Head of caudate nucleus (tissue), 42 donors: ENCODE measurements at places on chromosomes 7 and 10.

DNA sequence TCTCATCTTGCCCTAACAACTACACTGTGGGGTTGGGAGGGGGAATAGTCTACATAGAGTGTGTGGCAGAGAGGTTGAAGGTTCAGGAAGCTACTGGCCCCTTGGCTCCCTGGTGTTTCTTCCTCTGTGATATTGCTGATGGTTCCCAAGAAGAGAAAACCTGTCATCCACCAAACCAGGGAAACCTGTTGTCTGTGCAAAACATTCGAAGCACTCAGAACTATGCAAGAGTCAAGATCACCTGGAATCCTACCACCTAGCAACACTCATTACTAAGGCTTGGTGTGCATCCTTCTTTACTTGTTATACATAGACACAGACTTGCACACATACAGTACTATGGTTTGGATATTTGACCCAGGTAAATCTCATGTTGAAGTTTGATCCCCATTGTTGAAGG is 46.5 kb upstream of the MKI67 start:
- DNase-seq: no peak

GRCh38 chr10:113060201-113061053 is 110.4 kb downstream of the TCF7L2 start:
- peak; percentile 20 for DNase-seq

GRCh38 chr7:111730476-111731300 is 168.4 kb upstream of the IMMP2L start:
- DNase-seq: no peak

DNA sequence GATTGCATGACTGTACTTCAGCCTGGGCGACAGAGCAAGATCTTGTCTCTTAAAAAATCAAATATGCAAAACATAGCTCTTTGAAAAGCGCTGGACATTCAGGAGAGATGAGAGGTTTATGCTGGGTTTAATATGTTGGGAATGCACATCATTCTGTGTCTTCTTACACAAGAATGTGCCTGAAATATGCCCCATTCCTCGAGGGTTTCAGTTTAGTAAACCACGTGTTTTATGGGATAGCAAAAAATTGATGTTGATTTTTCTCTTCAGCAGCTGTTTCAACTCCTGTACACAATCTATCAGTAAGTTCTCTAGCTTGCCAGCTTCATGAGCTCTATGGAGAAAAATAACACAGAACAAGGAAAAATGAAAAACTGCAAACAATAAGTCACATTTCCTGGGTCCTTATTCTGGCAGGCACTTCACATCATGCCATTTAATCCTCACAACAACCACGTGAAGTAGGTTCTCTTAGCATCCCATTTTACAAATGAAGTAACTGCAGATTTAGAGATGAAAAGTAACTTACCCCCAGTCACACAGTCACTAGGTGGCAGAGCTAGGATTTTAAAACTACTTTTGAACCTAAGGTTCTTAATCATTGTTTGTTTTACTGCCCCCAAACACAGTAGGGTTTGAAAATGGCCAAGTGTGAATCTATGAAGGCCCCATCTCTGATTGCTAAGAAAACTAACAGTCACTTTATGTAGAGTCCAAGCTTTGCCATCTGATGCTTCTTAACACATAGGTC is 423.6 kb downstream of the PHTF2 start:
- no peak for DNase-seq

DNA sequence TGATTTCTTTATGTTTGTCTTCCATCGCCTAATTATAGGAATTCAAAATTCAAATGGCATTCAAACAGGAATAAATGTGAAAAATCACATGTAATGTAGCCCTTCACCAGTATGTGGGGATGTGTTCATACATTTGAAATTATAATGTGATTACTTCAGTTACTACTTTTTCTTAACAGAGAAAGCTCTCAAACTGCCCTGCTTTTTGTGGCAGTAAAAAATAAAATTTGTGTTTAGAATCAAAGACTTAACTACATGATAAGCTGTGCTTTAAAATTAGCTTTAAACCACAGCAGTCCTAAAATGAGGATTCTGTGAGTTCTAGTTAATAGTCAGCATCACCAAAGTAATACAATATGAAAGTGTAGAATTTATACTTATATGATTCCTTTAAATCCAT is 7.8 kb upstream of the HERC4 start:
- DNase-seq: no peak

- DNase-seq: peak; percentile 33
Observed at GRCh38 chr10:31749981-31750840, 178.4 kb downstream of the ARHGAP12 start.

GRCh38 chr10:71223347-71224058 is 11.1 kb downstream of the UNC5B start:
- no peak for DNase-seq

DNA sequence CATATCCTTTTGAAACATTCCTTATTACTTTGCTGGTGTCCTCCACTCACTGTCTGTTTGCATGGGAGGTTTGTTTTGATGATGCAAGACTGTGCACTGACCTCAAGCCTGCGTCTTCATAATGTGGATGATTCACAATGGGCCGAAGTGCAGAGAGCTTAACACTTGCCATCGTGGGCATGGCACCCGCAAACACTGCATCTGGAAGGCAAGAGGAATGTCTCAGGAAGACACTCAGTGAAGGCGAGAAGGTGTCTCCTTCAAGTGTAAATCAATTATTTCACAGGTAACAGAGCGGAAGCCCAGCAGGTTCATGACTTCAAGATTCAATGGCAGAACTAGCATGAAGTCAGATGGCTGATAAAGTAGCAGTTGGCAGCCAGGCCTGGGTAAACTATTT is 98.1 kb downstream of the DPY19L1 start:
- DNase-seq: no peak

DNA sequence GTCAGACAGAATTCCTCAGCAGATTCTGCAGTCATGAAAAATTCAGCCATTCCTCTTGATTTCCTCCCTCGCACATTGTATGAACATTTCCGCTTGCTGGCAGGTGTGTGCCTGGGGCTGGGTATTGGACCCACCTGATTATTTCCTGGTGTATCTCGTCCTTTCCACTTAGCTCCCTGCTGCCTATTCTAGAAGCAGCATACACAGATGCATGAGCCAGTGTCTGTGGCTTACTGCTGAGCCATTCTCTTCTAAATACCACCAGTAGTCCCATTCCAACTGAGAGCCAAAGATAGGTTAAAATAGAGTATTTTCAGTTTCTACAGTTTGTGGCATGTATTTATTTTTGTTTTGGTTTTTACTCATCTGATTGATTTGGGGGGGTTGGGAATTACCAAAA is 270.1 kb upstream of the AKR1E2 start:
- no peak for DNase-seq

DNA sequence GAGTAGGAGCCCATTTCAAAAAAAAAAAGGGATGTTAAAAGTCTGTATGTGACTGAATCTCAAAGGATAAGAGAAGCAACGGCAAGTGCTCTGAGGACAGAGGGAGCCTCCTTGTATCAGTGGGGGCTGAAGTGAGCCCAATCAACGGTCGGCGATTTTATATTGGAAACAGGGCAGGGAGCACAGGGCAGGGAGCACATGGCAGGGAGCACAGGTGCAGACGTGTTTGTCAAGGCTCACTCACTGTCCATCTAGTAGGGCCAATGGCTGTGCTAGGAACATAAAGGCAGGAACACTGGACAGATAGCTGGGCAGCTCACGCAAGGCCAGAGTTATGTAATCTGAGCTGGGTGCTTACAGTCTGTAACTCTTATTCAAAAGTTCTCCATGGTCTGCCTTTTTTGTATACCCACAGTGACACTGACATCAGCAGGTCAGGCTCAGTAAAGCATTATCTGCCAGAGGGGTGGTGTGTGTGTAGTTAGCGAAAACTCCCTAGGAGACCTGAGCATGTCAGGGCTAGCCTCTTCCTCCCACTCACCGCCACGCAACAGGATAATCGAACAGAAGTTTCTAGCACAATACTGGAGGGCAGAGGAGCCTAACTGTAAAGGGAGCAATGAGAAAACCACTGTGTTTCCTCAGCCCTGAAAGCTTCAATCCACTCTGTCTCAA is 15.4 kb downstream of the AKR1B1 start:
- no peak for DNase-seq

DNA sequence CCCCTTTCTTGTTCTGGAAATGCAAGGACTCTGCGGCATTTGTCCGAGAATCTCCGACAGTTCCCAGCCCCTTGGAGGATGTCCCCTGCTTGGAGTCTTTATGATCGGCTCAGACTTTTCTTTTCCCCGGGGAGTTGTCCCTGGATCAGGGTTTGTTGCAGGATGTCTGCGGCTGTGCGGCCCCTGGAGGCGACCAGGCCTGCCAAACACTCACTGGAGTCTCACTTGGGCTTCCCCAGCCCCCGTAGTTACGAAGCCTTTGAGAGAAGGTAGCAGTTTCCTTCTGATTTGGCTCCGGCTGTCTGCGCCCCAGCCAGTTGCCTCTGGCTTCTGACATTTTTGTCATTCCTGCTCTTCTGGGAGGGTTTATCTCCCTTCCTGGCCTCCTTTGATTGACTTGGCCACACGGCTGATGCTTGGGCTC is 16.1 kb downstream of the COL26A1 start:
- no peak for DNase-seq

DNA sequence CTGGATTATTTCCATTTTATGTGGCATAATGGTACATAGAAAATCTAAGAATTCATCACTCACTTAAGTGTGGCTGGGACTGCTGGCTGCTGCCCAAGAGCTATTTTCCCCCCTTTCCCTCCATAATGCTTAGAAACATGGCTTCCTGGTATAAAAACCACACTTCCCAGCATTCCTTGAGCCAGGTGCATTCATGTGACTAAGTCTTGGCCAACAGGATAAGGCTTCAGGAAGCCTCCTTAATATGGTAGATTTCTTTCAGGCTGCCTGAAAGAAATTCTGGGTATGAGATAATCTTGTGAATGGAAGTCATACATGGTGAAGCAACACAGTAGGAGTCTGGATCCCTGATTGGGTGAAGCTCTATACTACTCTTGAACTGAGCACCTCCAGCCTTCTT is 178.0 kb downstream of the JAZF1 start:
- DNase-seq: no peak

DNA sequence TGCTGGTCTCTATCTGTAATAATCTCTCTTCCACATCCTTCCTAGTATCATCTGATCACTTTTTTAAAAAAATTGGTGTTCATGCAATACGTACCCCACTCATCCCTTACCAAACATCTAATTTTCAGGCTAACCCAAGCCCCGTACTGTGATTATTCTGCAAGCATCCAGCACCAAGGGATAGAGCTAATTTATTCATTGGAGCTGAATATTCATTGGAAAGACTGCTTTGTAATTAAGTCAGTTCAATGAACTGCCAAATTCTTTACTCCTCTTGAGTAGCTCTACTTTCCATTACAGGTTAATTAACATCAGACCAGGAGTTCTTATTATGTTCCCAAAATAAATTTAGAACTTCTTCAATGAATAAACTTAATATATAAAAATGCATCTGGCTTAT is 66.4 kb upstream of the MRLN start:
- DNase-seq: no peak
